ENCODE measurements at places on chromosomes 12 and 14.

DNA sequence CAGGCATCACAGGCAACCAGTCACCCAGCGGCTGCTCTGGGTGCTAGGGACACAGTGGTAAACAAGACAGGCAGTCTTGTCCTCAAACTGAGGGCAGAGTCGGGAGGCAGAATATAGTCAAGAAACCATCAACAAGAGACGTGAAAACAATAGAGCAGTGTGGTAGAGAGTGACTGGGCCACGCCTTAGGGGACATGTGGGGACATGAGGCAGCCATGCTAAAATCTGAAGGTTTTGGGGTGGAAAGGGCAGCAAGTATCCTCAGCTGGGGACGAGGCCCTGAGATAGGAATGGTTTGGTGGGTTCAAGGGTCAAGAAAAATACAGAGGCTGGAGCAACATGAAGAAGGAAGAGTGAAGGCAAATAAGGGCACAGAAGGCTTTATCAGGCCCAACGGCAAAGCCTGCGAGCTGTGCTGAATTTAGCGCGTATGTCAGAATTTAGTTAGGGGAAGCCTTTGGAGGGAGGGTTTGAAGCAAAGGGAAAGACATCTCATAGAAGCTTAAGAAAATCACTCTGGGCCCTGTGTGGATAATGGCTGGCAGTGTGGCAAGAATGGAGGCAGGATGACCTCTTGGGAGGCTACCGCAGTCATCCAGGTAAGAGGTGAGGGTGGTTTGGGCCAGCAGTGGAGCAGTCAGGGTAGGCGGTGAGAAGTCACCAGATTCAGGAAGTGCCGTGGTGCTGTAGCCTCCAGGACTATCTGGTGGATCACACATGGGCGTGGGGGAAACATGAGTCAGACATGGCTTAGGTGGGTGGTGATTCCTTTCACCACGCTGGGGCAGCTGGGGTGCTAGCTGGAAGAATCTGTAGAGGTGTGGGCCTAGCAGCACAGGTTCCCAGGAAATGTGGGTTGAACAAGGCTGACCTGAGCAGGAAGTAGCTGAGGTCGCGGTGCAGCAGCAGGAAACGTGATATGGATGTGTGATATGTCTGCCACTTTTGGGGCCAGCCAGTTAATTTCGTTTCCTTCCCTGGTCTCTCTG lies 3.0 kb downstream of the EVL start:
- peak; percentile 55 for DNase-seq

DNA sequence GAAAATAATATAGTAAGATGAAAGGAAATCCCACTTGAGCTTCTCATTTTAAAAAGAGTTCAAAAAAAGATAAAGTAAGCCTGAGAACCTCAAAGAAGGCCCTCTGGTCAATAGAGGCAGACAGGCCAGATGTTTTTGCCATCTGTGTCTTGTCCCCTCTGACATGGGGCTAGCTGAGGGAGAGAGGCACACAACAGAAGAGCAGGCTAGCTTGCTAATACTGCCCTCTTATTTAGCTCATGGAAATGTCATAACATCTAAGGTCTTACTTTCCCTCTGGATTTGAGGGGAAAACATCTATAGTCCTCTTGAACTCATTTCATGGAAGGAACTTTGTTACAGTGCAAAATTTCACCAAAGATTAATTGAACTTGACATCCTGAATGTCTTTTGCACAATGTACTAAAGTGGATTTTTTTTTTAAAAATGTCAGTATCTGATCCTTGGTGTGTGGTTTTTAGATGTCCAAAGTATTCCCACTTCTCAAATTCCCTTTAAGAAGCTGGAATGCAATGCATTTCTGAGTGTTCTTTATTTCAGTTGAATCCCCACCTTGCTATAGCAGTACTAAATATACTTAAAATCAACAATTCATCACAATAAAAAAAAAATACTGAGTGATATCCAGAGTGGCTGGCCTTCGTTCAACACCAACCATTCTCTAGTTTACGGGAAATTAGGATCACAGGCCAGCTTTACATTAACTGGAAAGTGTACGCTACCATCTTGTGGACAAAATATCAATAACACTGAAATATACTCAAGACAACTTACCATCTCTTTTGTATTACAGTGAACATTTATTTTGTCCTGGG lies 176.7 kb downstream of the PAH start:
- DNase-seq, result no peak

DNA sequence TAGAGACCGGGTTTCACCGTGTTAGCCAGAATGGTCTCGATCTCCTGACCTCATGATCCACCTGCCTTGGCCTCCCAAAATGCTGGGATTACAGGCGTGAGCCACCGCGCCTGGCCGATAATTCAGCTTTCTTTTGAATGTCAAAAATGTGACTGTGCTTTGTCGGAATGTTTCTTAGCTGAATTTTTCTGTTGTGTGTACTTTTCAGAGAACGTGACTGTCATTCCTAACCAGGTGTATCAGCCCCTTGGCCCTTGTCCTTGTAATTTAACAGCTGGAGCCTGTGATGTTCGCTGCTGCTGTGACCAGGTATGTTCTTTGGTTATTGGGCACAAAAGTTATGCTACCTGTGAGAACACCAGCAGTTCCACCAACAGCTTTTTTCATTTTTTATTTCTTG lies 8.1 kb downstream of the TCTN2 start:
- DNase-seq, result no peak

DNA sequence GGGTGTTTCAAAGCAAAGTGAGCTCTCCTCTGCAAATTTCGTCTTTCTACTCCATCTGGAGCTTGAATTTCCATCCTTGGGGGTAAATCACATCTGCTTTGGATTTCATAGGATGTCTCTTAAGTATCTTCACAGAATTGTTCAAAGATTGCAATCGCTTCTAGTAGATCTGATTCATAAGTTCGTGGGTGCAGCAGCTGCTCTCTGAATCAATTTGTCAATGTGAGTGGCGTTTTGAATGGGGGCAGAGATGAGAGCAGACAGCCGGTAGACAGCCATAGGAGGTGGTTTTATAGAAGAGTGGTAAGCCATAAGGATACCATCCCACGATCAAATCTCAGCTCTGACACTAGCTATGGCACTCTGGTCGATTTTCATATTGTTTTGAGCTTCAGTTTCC lies 146.0 kb upstream of the RPH3A start:
- no peak for DNase-seq

- no peak for DNase-seq
These were observed 144.7 kb downstream of the ALX1 start for GRCh38 chr12:85424581-85425348.

- DNase-seq, result no peak
These were observed 441.4 kb downstream of the EGLN3 start for GRCh38 chr14:33509454-33509853.

GRCh38 chr14:24662753-24663152 lies 28.8 kb upstream of the GZMB start:
- DNase-seq, result no peak

- peak; percentile 50 for DNase-seq
These were observed 1.8 kb upstream of the LRFN5 start for GRCh38 chr14:41604721-41605531.

GRCh38 chr14:59849411-59850130 lies 21.0 kb downstream of the RTN1 start:
- DNase-seq, result no peak

- DNase-seq, result peak; percentile 68
These were observed 582 bp downstream of the SGPP1 start for GRCh38 chr14:63727231-63727735.

GRCh38 chr12:116284396-116284795 lies 6.9 kb upstream of the MED13L start:
- DNase-seq, result no peak
